ENCODE measurements at places on chromosomes 12 and 14.

DNA sequence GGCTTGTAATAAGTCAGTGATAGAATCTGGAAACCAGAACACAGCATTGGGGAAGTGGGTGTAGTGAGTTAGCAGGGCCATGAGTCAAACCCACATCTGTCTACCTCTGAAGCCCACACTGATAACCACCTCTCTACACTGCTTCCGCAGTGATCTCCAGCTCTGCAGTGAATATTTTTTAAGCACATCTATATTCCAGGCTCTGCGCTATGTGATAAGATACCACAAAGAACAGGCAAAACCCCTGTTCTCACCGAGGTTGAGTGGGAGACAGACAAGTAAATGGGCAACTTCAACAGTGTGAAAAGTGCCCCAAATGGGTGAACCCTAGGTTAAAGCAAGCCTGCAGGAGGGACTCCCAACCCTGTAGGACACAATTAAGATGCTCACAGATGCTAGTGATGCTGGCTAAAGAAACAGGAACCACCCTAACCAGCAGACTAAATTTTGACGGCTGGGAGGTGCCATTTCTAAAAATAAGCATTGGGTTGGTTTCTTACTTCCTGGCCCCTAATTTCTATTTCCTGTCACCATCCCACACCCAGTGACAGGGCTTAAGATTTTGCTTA lies 375.0 kb downstream of the DPF3 start:
- peak; percentile 31 for DNase-seq

- DNase-seq = no peak
Observed at GRCh38 chr14:75645056-75645455, 15.6 kb downstream of the ERG28 start.

DNA sequence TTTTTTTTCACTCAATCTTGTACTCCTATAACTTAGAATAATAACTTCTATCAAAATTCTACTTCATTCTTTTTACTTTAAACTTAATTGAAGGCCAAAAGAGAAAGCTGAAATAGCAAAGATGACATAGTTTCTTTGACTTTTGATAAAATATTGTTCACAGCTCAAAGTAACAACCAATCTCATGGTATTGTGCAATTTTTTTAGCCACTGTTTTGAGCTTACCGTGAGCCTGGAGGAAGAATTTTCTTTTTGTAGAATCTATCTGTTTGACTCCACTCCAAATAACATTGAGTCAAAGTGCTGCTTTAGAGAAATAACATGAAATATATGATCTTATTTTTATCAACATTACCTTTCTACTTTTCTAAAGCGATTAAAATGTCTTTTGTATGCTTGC lies 903.9 kb upstream of the FOXG1 start:
- no peak for DNase-seq

DNA sequence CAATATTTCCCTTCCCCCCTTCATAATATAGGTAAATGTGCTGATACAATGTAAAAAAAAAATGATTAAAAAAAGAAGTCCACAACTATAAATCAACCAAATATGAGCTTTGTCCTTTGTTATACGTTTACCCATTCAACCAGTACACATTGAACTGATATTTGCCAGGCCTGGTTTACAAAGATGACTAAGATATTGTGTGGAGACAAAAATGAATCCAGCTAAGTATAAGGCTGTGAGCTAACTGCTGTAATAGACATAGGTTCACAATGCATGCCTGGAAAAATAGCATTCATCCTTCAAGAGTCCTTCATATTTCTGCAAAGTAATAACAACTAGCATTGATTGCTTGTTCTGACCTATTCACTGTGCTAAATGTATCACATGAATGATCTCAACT lies 6.9 kb downstream of the C12orf56 start:
- no peak for DNase-seq

DNA sequence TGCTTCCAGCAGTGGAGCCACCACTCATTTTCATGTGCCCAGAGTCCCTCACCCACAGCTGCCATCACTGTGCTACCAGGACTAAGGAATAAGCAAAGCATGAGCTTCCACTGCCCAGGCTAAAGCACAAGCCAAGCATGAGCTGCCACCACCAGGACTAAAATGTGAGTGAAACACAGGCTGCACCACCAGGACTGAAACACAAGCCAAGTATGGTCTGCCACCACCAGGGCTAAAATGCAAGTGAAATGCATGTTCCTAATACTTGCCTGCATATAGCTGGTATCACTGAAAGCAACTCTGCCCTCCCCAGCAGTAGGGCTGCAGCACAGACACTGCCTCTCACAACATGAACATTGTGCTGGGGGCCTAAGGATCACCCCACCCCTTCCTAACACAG lies 30.0 kb downstream of the CEP83 start:
- no peak for DNase-seq

DNA sequence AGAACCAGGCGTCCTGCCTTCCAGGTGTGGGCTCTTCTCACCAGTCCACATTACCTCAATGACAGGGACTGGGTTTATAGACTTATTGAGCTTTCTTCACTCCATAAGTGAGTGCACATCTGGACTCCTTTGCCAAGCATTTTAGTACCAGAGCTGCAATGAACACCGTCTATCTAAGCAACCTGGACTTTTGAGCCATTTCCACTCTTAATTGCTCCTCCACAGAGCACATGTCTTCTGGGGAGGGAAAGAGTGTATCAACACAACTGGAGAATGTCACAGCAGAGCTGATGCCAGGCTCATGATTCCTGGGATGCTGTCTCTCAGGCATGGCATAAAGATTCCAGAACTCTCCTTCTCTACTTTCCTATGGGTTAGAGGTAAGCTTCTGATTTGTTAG lies 43.0 kb upstream of the BDKRB2 start:
- DNase-seq = no peak

DNA sequence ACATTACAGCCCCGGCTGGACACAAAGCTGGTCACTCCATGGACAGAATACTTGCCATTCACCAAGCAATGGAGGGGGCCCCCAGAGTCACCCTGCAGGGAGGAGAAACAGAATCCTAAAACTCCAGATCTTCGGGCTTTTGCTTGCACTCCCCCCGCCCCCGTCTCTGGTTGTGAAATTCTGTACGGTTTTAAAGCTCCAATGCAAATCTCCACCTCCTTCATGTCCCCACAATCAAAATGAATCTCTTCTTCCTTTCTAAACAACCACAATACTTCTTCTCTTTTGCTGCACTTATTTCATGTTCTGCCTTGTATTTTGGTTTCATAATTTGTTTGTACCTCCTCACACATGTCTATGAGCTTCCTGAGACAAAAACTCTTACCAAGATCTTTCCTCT lies 5.8 kb upstream of the BIN2 start:
- DNase-seq = no peak

DNA sequence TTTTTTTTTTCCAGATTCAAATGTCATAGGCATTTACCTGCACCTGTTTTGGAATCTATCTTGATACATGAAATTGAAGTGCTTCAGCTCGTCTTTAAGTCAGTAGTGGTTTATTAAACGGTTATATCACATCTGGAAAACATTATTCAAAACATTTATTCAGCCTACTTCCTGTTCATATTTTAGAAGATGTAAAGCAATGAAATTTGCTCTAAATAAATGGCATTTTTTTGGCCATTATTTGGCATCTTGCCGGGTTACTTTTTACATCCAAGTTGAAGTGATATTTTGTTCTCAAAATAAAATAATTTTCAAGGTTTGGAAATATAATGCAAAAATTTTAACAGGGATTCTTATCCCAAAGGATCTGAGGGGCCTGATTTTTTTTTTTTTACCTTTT lies 103.1 kb downstream of the EML1 start:
- DNase-seq = no peak

GRCh38 chr12:29726321-29726692 lies 57.4 kb downstream of the TMTC1 start:
- DNase-seq = no peak

DNA sequence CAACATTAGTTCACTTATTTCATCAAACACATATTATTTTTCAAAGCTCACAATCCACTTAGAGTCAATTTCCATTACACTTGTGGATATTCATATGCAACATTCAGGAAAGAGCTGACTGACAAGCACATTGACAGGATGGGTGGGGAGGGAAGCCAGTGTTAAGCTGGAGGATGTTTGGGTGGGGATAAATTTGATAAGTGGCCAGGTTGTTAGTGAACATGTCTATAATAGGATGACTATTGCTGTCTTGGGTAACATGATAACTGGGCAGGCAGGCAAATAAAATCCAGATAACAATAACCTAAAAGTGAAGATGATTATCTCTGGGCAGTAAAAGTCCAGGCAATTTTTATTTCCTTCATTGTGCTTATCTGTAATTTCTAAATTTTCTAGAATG lies 73.8 kb upstream of the OSBPL8 start:
- DNase-seq = no peak

DNA sequence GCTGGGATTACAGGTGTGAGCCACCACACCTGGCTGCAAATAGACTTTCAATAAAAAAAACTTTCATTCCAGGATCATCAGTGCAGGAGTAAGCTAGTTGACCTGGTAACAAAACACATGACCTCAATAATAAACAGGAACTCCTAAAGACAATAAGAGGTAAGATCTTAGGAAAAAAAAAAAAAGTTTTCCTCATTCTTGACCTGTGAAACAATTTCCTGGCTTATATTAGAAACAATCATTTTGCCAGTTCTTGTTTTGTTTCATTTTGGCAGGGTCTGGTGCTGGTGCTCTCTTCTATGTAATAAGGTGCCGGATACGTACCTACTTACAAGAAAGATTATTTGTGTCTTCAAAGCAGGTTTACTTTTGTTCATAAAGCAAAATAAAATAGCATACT lies 90.6 kb upstream of the AMN1 start:
- no peak for DNase-seq

DNA sequence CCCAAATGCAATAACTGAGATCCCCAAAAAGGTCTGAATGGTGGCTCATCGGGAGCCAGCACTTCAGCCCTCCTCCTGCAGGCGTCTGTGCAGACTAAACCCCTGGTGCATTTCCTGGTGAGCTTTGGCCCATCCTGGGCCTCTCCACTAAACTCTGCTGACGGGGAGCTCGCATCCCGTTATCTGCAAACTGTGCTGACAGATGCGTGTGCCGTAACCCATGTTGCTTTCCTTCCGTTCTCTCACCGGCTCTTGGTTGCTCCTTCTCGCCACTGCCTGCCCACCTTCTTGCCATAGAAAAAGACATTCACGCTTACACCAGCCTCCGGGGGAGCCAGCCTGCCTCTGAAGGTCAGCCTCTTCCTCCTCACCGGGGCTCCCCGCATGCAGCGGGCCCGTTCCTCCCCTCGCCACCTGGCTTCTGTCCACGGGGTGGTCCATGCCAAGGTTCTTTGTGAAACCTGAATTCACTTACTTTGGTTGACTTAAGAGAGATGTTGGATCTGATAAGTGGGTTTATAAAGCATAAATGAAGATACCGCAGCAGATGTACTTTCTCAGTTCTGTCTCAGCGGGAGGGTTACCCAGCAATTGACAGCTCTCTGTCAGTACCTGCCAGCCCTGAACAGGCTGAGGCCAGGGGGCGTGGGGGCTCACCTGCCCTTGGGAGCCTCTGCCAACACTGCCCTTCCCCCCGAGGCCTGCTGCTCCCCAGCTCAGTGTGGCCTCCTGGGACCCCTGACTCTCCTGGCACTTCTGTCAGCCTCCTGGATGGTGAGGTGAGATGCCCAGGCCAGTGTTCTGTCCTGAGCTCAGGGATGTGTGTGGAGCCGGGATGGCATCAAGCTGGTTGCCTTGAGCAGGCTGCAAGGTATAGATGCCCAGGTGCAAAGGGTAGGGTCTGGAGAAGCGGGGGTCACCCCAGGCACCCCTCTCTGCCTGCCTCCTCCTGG lies 14.2 kb downstream of the ZFYVE21 start:
- DNase-seq = no peak

DNA sequence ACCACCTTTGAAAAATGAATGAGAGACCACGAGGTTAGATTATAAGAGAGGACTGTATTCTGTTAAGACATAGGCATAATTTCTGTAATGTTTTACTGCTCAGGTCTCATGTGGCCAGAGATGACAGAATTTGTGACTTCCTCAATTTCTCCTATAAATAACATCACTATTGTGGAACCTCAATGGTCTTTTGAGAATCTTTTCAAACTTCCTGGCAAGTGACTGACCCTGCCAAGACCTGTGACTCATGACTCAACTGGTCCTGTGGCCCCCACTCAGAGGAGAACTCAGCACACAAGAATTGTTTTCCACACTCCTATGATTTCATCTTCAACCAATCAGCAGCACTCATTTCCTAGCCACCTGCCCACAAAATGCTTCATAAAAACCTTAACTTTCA lies 508.2 kb upstream of the ATP2B1 start:
- no peak for DNase-seq
